ENCODE measurements at places on chromosomes 7 and 10. TPM values are rescaled to one million over a fixed set of nuclear protein-coding genes. Genes with fewer than 3 reads are reported as not detected.
A peak's percentile ranks its signal among the peaks of the same experiment; 100 is the strongest.

DNA sequence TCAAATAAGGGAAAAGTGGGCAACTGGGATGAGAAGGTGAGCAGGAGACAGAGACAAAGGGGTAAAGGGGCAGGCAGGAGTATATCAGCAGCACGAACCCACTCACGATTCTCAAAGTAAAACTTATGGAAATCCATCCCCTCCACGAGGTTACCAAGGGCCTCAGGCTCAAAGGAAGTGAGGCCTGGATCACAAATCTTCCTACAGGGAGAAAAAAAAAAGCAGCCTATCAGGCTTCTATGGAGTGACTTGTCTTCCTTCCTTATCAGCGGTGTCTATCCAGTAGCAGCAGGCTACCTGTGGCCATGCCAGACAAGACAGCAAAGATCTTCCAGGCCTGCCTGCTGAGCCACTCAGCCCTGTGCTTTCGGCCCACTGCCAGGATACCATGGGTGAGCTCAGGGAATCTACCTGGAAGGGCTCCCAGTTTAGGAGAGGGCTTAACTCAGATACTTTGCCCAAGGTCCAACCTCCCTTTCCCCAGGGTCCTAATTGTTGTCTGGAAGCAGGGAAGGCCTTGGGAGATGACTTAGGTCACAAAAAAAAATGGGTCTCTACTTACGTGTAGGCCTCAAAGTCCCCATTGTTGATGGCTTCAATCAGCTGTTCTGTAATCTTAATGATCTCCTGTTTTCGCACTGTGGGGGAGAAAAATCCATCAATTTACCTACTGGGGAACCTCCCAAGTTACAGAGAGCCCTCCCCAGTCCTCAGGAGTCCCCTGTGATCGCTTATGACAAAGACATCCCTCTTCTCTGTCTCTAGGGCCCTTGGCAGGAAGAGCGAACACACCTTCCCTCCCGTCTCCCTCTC lies 5.7 kb upstream of the NDST2 start:
- no peak overlapping the region for H3K27ac ChIP-seq
- no peak for DNase-seq
- peaks cover 22% of the 10 kb centered on the region for H3K36me3 ChIP-seq
- H3K27me3 ChIP-seq, result no peaks in the 10 kb centered on the region
- H3K4me3 ChIP-seq, result no peak overlapping the region

GRCh38 chr7:28813243-28813962 lies 144.7 kb downstream of the TRIL start:
- H3K36me3 ChIP-seq, result no peaks in the 10 kb centered on the region
- no peak overlapping the region for H3K4me3 ChIP-seq
- no peak overlapping the region for H3K27ac ChIP-seq
- H3K4me1 ChIP-seq, result no peaks in the 10 kb centered on the region

- peaks cover 13% of the 10 kb centered on the region for H3K4me1 ChIP-seq
- H3K36me3 ChIP-seq, result no peaks in the 10 kb centered on the region
- DNase-seq, result no peak
These were observed 15.0 kb downstream of the SNX8 start for GRCh38 chr7:2299131-2299829.

DNA sequence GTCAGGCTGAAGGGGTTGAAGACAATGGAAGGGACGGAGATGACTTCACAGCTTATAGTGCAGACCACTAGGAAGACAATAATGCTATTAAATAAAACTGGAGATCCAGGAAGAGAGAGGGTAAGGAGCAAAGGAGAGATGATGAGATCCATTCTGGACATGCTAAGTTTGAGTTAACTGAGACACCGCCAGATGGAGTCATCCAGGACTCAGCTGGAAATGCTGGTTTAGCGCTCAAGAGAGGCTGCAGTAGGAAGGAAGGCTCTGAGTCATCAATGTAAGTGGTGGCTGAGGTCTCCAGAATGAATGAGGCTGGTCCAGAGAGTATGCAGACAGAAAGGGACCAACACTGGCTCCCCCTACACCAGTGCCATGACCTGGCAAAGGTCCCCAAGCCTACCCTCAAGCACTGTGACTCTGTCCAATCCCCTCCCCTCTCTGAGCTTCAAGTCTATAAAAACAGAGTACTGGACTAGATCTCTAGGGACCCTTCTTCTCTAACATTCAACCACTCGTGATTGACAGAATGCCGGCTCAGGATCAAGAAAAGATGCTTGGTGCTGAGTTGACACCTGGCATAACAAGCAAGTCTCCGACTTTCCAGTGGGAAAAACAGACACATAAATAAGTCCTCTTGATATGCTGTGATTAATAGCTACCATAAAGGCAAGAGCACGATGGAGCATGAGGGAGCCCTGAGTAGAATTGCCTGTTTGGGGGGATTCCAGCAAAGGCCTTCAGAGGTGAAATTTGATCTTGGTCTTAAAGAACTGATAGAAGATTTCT lies 8.9 kb downstream of the GFRA1 start:
- no peak for DNase-seq
- H3K27ac ChIP-seq, result no peak overlapping the region
- H3K4me1 ChIP-seq, result no peaks in the 10 kb centered on the region
- no peak overlapping the region for H3K4me3 ChIP-seq

DNA sequence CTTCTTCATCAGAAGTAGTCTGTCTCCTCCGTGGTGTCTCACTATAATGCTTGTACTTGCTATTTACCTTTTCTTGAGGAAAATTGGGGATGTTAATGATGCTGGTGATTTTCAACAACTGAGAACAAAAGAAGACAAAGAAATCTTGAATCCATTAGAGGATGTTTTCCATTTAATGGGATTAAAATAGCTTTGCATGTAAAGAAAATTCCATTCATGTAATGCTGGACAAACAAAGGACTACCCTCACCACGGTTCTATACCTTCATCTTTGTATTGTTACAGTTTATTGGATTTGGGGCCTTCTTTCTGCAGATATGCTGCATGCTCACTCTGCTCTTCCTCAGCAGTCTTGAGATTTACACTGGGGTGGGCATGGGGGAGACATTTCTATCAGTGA lies 128.4 kb downstream of the WNT2 start:
- H3K4me1 ChIP-seq, result no peaks in the 10 kb centered on the region
- DNase-seq, result no peak
- H3K27ac ChIP-seq, result no peak overlapping the region
- no peak overlapping the region for H3K4me3 ChIP-seq
- H3K36me3 ChIP-seq, result no peaks in the 10 kb centered on the region
- no peaks in the 10 kb centered on the region for H3K27me3 ChIP-seq

- H3K27me3 ChIP-seq, result no peaks in the 10 kb centered on the region
- no peak overlapping the region for H3K4me3 ChIP-seq
- H3K27ac ChIP-seq, result no peak overlapping the region
These were observed 23.3 kb downstream of the MYOF start for GRCh38 chr10:93458821-93459257.

GRCh38 chr7:137890449-137890921 lies 43.7 kb upstream of the DGKI start:
- no peaks in the 10 kb centered on the region for H3K27me3 ChIP-seq
- no peak overlapping the region for H3K27ac ChIP-seq
- H3K4me1 ChIP-seq, result 0 out of 2 replicates have a peak, but pooled peaks cover 2% of the 10 kb centered on the region
- no peak overlapping the region for H3K4me3 ChIP-seq
- DNase-seq, result no peak

DNA sequence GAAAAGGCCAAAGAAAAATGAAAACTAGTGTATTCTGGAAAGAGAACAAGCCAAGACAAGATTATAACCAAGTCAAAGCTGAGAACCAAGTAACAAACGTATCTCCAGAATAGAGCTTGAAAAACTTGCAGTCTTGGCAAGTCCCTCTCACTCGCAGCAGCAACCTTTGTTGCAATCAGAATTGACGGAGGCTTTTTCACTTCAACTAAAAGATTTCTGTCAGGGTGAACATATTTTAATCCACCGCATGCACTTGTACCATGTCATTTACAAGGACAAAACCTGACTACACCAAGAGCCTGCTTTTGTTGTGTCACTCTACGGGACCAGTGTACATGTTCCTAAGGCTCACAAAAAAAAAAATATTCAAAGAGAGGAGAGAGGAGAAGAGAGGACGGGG lies 122.0 kb downstream of the CHCHD3 start:
- H3K27ac ChIP-seq, result no peak overlapping the region
- H3K4me1 ChIP-seq, result no peaks in the 10 kb centered on the region
- H3K27me3 ChIP-seq, result no peaks in the 10 kb centered on the region
- no peak overlapping the region for H3K4me3 ChIP-seq
- no peak for DNase-seq
- H3K36me3 ChIP-seq, result no peaks in the 10 kb centered on the region

- H3K4me1 ChIP-seq, result peaks cover 12% of the 10 kb centered on the region
- no peak overlapping the region for H3K27ac ChIP-seq
- peaks cover 47% of the 10 kb centered on the region for H3K36me3 ChIP-seq
- DNase-seq, result no peak
- H3K27me3 ChIP-seq, result no peaks in the 10 kb centered on the region
- no peak overlapping the region for H3K4me3 ChIP-seq
These were observed 3.4 kb downstream of the KLF6 start for GRCh38 chr10:3781468-3782145.

GRCh38 chr10:132607491-132607890 lies 69.9 kb downstream of the INPP5A start:
- H3K27ac ChIP-seq, result no peak overlapping the region
- no peaks in the 10 kb centered on the region for H3K4me1 ChIP-seq
- H3K36me3 ChIP-seq, result no peaks in the 10 kb centered on the region
- no peak for DNase-seq

DNA sequence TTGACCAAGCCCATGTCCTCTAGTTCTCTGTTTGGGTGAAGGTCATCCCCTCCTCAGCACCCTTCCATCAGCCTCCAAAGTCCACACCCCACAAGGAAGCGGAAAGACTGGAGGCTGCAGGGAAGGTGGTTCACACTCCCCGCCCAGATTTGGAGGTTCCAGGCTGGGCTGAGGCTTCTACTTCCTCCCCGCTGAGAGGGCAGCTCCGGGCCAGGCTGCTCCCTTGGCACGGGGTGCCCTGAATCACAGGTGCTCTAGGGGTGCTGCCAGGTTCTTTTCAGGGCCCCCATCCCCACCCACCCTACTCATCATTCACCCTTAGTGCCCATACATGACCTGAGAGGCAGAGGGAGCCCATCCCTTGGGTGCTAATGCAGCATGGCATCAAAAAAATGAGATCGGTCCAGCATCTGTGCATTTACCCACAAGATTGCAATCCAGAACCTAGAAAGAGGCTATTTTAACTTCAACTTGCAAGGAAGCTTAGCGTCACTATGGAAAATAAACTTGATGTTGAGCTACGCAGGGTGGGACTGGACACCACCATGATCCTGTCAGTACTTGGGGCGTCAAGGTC lies 47.3 kb upstream of the ZMIZ1 start:
- H3K27ac ChIP-seq, result no peak overlapping the region
- no peaks in the 10 kb centered on the region for H3K36me3 ChIP-seq
- DNase-seq, result no peak

GRCh38 chr10:69202332-69202731 lies 17.8 kb upstream of the HKDC1 start:
- H3K27me3 ChIP-seq, result no peaks in the 10 kb centered on the region
- no peaks in the 10 kb centered on the region for H3K4me1 ChIP-seq
- H3K27ac ChIP-seq, result no peak overlapping the region
- no peak overlapping the region for H3K4me3 ChIP-seq

DNA sequence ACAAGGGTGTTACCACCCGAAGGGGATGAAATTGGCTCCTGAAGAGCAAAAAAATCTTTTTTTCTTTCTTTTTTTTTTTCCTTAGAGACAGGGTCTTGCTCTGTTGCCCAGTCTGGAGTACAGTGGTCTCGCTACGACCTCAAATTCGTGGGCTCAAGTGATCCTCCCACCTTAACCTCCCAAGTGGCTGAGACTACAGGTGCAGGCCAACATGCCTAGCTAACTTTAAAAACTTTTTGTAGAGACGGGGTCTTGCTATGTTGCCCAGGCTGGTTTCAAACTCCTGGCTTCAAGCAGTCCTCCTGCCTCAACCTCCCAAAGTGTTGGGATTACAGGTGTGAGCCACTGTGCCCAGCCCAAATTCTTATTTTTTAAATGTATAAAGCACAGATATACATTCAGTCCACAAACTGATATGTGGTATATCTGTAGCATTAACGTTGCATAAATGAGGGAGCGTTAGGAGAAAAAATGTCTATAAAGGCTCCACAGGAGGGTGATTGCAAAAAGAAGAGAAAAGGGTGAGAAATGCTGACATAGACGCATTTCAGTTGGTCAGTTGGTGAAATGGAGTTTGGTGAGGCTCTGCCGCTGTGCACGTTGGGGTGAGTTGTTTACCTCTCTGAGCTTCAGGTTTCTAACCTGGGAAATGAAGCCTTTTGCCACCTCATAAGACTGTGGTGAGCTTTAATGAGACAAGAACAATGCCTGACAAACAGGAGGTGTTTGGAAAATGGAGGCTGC lies 100.7 kb upstream of the PODXL start:
- no peak for DNase-seq

DNA sequence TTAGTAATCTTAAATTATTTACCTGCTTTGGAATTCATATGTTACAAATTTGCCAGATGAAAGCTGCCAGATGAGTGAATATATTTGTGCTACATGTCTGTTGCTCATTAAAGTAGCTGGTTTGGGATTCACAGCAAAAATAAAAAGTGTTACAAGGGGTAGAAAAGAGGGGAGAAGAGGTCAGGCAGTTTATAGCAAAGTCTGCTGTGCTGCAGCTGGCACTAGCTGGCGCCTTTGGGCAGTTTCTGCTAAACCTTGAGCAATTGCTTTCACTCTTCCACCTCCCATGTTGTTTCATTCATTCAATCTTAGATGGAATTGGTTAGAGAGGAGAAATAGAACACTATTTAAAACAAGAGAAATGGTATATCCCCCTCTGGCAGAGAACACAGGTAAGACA lies 404.1 kb upstream of the LRGUK start:
- no peaks in the 10 kb centered on the region for H3K27me3 ChIP-seq
- no peak overlapping the region for H3K27ac ChIP-seq
- H3K36me3 ChIP-seq, result no peaks in the 10 kb centered on the region
- DNase-seq, result no peak
- H3K4me1 ChIP-seq, result no peaks in the 10 kb centered on the region
- H3K4me3 ChIP-seq, result no peak overlapping the region

GRCh38 chr10:89633484-89633883 lies 11.6 kb downstream of the PANK1 start:
- no peaks in the 10 kb centered on the region for H3K4me1 ChIP-seq
- H3K4me3 ChIP-seq, result no peak overlapping the region
- no peak for DNase-seq
- no peak overlapping the region for H3K27ac ChIP-seq
- H3K36me3 ChIP-seq, result peaks cover 11% of the 10 kb centered on the region
- no peaks in the 10 kb centered on the region for H3K27me3 ChIP-seq

GRCh38 chr10:92689663-92690210 lies at the start of gene HHEX:
Gene HHEX (plus strand): TSS chr10:92689955. CDS start chr10:92689987, 32 bp downstream.
- no peak for DNase-seq
- peak within 1 kb of the TSS; percentile 37 for H3K4me3 ChIP-seq
- no peak within 1 kb of the TSS for H3K27ac ChIP-seq
- peaks cover 76% of the 10 kb centered on the region for H3K27me3 ChIP-seq

GRCh38 chr7:41837916-41838315 lies 135.0 kb upstream of the INHBA start:
- H3K4me3 ChIP-seq, result no peak overlapping the region
- DNase-seq, result no peak
- no peaks in the 10 kb centered on the region for H3K27me3 ChIP-seq
- no peak overlapping the region for H3K27ac ChIP-seq
- no peaks in the 10 kb centered on the region for H3K36me3 ChIP-seq
- peaks cover 2% of the 10 kb centered on the region for H3K4me1 ChIP-seq

- 0 out of 2 replicates have a peak overlapping the region, but pooled peaks have one; percentile 17 for H3K27ac ChIP-seq
- H3K27me3 ChIP-seq, result no peaks in the 10 kb centered on the region
- H3K4me1 ChIP-seq, result no peaks in the 10 kb centered on the region
- no peaks in the 10 kb centered on the region for H3K36me3 ChIP-seq
- DNase-seq, result no peak
- no peak overlapping the region for H3K4me3 ChIP-seq
These were observed 154.4 kb downstream of the GALNT17 start for GRCh38 chr7:71286336-71286735.

The DYDC2 gene
- 3.5 TPM for total RNA-seq

The SUV39H2 gene
- total RNA-seq, result 54.9 TPM

The PKD2L1 gene
- 0.20 TPM for total RNA-seq

The TMEM184A gene
- total RNA-seq, result 1.8 TPM

The GFRA1 gene
- 2.0 TPM for total RNA-seq
